ENCODE measurements at places on chromosomes 1 and 21.

DNA sequence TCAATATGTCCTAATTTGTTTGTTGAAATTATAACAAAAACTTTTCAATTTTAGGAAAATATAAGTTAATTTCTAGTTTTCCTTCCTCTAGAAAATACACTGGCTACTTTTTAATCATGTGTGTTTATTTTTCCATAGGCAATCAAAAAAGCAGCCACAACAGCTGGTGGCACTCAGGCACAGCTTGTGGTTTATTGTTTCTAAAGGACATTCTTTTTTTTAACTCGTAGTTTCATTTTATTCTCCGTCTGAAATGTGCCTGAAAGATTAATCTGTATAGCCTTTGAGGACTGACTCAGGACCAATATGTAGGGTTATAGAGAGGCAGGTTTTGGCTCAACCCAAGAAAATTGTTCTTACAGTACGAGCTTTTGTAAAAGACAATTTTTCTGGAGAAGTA is 20.7 kb upstream of the STX12 start:
- no peak for DNase-seq

GRCh38 chr21:38439957-38440356 is 58.3 kb downstream of the ERG start:
- DNase-seq = no peak

- DNase-seq = no peak
Measured at GRCh38 chr1:1869469-1869868, 21.4 kb downstream of the GNB1 start.

- DNase-seq = no peak
Measured at GRCh38 chr1:12496154-12496961, 121.7 kb downstream of the DHRS3 start.

DNA sequence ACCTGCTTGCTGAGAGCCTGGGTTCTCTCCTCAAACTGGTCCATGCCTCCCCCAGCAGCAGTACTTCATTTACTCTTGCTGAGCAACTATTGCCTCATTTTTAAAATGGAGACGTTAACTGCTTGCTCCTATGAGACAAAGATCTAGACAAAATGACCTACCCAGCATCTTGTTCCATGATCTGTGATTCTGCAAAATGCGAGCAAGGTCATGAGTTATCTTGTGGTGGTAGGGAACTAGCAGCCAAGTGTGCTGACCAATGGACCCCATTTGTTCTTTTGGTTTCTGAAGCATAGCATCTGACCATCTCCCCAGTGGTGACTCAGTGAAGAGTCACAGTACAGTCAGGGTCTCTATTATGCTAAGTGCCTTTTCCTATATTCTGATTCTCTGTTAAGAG is 40.4 kb downstream of the TBX15 start:
- no peak for DNase-seq

- DNase-seq = no peak
Measured at GRCh38 chr21:41506611-41507520, 1.1 kb downstream of the TMPRSS2 start.

DNA sequence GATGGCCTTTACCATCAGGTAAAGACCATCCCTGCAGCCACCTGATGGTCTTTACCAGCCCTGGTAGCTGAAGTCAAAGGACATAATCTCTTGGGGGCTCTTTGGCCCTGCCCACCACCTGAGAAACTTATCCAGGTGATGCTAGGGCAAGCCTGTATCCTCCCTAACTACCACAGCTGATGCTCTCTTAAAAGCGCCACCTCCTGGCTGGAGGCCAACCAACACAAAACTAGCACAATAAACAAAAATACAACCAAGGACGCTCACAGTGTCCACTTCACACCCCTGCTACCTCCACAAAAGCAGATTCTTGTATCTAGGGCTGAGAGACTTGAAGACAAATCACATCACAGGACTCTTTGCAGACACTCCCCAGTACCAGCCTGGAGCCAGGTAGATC is 357.1 kb upstream of the POU3F1 start:
- no peak for DNase-seq

DNA sequence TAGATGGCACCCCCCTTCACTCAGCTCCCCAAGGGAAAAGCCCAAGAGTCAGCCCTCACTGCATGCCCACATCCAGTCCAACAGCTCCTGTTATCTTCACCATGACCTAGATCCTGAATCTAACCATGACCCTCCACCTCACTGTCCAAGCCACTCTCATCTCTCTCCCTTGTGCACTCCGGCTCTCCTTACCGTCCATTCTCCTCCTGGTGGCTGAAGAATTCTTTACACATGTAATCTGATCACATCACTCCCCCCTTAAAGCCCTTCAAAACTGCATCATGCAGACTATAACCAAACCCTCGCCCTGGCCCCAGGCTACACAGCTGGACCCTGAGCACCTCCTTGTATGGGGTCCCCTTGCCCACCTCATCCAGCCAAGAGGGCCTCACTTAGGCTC is 14.0 kb upstream of the PAQR7 start:
- DNase-seq = no peak

GRCh38 chr1:62621907-62622306 is 24.6 kb downstream of the ANGPTL3 start:
- DNase-seq = no peak

- DNase-seq = no peak
Measured at GRCh38 chr1:116448785-116449385, 75.8 kb downstream of the ATP1A1 start.

DNA sequence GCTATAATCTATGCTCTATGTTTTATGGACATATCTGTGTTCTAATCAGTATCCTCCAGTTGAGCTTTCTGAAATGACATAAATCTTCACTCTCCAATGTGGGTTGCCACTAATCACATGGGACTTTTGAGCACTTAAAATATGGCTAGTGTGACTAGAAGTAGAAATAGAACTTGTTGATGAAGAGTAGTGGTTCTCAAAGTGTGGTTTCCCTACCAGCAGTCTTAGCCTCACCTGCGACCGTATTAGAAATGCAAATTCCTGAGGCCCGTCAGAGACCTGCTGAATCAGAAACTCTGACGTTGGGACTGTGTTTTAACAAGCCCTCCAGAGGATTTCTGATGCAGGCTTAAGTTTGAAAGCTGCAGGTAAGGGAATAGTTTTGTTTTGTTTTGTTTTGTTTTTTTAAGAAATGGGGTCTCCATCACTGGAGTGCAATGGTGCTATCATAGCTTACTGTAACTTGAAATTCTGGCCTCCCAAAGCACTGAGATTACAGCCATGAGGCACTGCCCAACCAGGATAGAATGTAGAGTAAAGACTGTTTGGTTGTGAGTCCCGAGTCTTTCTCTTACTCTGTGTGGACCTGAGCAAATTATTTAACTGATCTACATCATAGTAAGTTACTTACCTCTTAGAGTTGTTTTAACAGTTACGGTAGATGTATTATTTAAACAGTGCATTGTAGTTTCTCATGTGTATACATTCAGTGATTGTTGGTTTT is 21.7 kb downstream of the GLRX2 start:
- no peak for DNase-seq

Measured in NCI-H1694 treated with DMSO at 0.1 percent for 48 hours (cell line).